NCI-H526 (cell line): ENCODE measurements at places on chromosomes 6 and 20.

DNA sequence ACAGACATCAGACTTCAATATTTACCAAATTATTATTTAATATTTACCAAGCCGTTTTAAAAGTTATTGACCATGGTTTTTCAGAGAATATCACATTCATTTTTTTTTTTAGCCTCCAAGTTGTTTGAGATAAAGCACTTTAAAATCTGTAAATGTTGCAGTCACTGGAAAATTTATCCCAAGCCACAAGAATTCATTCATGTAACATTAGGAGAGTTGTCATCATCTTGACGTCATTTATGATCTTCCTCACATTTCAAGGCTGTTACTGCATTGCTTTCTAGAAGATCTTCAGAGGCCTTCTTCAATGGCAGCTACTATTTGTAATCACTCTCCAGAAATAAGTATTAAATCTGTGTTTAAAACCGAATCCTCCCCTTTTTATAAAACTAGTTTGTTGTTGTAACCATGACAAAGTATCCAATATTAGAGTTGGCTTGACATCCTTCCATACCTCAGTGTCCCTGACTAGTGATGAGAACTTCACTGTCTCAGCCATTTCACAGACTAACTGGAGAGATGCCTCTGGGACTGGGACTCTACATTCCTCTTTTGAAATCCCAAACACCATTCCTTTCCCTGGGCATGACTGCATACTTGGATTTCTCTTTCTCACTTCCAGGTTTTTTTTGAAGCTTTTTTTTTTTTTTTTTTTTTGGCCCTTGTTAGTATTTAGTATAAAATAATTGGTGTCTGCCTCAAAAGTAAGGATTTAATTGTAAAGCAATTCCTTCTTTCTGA lies 100.1 kb downstream of the ZFAND3 start:
- DNase-seq, result no peak

DNA sequence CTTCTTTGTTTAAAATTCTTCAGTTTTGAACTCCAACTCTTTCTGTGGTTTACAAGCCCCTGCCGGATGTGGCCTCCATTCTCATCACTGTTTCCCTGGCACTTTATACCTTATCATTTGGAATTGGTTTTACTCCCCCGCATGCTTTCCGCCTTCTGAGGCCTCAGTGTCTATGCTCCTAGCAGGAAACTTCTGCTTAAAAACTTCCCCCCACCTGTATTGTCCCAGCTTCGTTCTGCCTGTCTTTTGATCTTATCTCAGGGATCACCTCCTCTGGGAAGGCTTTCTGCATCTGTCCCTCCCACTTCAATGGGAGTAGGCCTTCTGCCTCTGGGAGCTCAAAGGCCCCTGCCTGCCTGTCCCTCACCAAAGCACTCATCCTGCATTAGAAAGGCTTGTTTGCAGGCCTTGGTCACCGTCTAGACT lies 3.4 kb upstream of the ANGPT4 start:
- no peak for DNase-seq

- DNase-seq, result no peak
These were observed 218.1 kb upstream of the SOX4 start for GRCh38 chr6:21375151-21376116.

DNA sequence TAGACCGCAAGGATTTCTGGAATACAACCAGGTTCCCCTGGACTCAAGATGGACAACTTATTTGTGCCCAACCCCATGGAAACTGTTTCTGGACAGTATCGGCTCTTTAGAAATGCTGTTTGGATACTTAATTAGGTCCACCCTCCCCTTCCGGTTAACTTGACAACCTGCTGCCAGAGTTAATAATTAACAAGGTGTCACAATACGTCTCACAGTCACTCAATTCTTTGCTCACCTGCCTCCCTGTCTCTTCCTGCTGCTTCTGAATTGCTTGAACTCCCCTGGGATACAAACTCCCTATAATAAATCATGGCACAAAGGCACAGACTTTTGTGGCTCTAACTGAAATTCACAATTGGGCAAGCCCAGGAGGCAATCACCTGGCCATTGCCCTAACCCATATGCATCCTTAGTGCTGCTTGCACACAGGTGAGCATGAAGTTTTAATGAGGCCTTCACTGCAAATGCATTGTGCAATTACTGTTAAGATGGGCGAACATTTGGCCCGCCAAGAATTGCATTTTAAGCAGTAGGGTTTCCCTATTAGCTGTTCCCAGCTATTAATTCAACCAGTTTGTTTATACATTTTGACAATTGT lies 504.4 kb upstream of the NOX3 start:
- DNase-seq, result peak; percentile 87

GRCh38 chr20:57879779-57880570 lies 170.2 kb upstream of the PMEPA1 start:
- no peak for DNase-seq

DNA sequence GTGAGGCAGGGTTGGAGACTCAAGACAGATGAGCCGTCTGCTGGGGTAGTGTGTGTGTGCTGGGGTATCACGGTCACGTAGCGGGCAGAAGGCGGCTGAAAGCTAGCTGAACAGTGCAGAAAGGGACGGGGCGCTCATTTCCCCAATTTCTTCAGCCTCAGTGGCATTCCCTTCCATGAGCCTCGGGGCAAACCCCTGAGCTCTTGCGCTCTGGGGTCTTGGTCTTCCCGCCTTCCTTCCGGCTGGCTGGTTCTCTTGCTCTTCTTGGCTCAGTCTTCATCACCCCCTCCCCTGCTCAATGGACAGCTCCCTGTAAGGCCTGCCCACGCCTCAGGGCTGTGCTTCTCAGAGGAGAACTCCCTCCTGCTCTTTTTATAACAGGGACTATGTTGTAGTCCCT lies 15.5 kb upstream of the TMEM181 start:
- DNase-seq, result no peak

DNA sequence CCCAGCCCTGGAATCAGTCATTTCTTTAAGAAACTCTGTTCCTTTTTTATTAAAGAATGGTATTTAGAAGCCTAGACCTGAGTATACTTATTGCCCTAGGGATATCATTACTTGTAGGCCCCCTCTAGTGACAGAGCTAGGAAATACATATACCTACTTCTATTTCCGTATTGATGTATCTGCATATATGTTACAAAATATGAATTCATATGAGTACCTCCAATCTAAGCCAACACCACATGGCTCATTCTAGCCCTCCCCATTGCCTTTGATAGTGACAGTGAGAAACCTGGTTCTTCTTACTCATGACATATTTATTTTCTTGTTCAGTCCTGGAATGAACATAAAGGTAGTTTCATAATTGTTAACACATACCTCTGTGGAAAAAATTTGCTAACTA lies 137.2 kb downstream of the FARS2 start:
- peak; percentile 18 for DNase-seq

GRCh38 chr6:69164564-69165229 lies 529.6 kb downstream of the ADGRB3 start:
- no peak for DNase-seq

DNA sequence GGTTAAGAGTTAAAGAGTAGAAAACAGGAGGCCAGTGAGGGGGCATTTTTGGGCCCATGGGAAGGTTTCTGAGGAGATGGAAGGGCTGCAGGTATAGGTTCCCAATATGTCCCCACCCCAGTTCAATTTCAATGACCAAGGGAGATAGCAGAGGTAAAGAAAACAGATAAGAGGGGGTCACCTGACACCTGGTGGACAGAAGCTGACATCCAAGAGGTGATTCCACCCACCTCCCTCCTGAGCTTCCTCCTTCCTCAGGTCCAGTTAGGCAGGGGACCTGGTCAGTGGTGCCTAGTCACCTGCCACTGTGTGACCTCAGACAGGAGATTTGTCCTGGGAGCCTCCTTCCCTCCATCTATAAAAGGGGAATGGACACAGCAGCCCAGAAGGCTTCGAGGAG lies 29.5 kb upstream of the MAS1L start:
- DNase-seq, result no peak

DNA sequence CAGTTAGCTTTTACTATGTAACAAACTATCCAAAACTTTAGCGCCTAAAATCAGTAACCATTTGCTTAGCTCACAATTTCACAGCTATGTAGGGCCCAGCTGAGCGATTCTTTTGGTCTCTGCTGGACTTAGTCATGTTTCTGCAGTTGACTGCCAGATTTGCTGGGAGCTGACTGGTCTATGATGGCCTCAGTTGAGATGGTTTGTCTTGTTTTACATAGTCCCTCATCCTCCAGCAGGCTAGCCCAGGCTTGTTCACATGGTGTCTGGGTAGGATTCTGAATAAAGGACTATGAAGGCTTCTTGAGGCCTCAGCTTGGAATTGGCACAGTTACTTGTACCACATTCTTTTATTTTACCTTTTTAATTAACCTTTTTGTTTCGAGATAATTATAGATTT lies 247.8 kb upstream of the CHD6 start:
- peak; percentile 15 for DNase-seq

DNA sequence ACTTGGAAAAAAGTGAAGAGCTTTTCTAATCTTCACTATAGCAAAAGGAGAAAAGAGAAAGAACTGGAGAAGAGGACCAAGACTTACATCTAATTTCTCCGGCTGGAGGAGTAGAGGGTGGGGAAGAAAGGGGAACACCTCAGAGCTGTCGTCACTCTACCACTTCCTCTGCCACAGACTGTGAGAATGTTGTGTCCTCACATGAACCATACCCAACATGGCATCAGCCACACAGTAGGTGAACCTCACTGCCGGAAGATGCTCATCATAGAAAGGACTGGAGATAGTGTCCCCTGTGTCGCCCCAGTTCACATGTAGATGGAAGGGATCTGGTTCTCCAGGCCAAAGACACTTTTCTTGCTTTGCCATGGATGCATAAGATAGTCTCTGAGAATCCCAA lies 604.4 kb upstream of the NOX3 start:
- DNase-seq, result no peak

DNA sequence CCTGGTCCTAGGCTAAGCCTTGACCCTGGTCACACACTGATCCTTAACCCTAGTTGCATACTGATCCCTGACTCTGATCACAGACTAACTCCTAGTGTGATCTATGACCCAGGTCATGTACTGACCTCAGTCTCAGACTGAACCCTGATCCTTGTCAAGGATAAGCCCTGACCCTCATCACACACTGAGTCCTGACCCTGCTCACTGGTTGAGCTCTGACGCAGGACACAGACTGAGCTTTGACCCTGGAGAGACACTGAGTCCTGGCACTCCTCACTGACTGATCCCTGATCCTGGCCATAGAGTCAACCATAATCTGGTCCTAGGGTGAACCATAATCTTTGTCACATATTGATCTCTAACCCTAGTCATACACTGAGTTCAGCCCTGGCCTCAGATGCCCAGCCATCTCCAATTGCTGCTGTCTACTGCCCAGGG lies 37.9 kb downstream of the KCNB1 start:
- DNase-seq, result no peak

GRCh38 chr6:21754891-21755290 lies 161.3 kb downstream of the SOX4 start:
- DNase-seq, result no peak

GRCh38 chr6:38584731-38585130 lies 55.0 kb downstream of the BTBD9 start:
- no peak for DNase-seq

DNA sequence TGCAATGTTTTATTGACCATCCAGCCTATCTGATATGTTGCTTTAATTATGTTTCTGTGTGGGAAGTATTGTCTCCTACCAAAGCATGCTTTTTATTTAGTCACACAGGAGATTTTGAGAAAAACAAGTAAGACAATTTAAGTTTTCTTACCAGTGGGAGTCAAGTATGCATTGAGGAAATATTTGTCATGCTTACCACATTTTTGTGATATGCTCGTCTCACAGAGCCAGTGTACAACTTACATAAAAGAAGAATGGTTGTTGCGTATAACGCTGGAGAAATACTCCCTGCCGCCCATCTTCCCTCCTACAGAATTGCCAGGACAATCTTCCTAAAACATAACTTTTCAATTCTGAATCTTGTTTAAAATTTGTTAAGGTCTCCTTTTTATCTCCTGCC lies 37.1 kb upstream of the FILIP1 start:
- DNase-seq, result no peak

GRCh38 chr20:61220131-61220530 lies 31.9 kb upstream of the CDH4 start:
- DNase-seq, result no peak

DNA sequence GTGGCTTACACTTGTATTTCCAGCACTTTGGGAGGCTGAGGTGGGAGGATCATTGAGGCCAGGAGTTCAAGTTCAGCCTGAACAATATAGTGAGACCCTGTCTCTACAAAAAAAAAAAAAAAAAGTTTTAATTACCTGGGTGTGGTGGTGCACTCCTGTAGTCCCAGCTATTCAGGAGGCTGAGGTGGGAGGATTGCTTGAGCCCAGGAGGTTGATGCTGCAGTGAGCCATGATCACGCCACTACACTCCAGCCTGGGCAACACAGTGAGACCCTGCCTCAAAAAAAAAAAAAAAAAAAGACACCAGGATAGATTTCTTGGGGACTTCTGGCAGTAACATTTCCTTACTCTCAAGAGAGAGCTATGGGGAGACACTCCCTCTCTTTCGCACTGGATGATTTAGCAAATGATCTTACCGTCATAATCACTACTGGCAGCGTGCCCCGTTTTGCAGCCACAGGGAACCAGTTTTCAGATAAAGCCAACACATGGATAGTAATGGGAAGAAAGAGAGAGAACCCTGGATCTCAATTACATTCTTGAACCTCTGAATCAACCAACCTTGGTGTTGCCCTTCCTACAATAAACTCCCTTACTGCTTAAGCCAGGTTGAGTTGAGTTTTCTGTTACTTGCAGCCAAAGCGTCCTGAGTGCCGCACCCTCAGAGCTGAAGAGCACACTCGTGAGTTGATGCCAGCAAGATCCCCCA lies 18.1 kb upstream of the PTPN1 start:
- no peak for DNase-seq

DNA sequence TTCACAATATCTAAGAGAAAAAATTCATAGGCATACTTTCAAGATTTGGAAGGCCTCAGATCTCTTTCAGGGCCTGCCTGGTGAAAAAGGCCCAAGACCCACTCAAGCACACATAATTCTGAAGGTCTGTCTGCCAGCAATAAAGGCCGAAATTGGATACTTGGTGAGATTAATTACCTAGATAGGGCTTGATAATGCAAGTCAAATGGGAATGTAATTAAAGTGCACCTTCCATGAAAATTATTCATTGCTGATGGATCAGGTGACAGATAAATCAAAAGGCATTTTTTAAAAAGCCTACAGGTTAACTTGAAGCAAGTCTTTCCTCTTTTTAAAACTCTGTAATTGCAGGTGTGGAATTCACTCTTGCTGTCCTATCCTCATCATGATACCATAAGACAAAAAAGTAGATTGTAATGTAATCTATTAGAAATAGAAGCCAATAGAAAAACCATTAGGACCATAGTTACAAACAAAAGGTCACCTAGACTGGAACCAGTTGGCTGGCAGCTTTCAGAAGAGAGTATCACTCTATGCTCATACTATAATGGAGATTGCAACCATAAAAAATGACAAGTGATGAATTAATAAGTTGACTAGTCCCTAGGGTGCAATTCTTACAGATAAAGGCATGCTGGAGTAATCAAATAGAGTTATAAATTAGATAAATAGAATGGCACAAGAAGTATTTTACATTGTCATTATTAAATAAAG lies 77.3 kb downstream of the EPHA7 start:
- peak; percentile 81 for DNase-seq
